Adipocyte (in vitro differentiated cells): ENCODE measurements at places on chromosomes 4 and X.

- DNase-seq: peak; percentile 75
Measured at GRCh38 chr4:108193886-108194672, 25.3 kb upstream of the LEF1 start.

- no peak for DNase-seq
Measured at GRCh38 chr4:163196926-163197480, 30.3 kb upstream of the NAF1 start.

DNA sequence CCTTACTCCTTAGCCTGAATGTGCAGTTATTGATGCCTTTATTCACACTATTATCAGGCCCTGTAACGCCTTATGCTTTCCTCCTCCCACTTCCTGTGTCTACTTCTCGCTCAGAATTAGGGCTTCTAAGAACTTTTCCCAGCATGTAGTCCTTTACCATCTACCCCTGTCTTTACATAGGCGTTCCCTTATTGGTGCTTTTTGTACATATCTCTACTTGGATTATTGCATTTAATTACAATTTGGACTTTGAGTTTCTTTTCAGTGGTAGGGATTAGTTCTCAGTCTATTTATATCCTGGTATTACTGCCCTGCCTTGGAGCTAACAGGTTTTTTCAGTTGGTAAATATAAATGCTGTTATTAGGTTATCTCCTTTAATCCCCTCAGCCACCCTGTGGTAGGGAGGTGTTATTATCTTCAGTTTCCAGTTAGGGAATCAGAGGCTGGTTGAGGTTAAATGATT, 84.0 kb downstream of the RBPJ start:
- DNase-seq: no peak

DNA sequence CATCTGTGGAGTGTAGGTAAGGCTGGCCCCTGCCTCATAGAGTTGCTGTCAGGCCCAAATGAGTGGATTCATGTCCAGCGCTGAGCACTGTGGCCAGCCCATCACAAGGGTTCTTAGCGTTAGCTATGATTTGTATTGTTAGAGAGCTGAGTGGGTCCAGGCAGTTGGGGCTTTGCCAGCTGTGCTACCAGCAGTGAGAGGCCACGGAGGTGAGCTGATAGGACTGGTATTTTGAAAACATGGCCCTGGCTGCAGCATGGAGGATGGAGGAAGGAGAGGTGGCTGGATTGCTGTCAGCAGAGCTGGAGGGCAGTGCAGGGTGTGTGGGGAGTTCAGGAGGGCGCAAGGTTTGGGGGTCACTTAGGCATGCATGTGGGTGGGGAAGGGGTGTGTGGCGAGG, 69.8 kb downstream of the PSAPL1 start:
- DNase-seq: no peak

GRCh38 chr4:53595834-53596233, 4.5 kb upstream of the LNX1 start:
- DNase-seq: no peak

- no peak for DNase-seq
Measured at GRCh38 chrX:23497919-23498318, 163.3 kb downstream of the PTCHD1 start.

DNA sequence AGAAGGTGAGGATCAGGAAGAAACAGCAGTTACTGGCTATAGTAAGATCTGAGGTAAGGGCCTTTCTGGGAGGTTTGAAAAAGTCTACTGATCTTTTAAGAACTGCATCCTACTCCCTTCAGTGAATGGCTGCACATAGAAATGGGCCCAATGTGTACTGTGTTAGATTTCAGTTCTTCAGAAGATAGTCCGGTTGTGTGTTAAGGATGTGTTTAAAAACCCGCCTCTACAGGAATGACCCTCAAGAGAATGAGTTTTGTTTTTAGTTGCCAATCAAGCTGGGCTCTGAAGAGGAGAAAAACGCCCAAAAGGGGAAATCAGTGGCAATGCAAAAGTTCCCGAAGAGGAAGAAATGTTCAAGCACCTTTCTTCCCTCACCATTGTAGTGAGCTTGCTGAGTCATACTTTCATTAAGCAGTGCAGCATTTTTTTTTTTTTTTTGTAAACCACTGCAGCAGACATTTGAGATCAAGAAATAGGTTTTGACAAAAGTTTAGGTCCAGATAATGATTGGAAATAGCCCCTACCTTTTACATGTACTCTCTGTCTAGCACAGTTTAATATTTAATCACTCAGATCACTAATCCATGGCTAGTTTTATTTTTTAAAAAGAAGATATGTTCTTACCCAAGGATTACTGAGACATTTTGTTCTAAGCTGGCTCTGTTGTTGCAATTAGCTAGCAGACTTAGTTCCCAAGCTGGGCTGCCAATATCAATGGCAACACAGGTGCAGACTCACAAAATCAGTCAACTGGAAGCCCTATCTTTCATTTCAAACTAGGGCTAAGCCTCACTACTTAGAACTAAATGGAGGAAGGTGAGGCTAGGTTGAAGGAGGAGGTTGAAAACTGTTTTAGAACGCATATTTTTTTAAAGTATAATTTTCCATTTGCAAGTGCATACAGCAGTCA, 7.0 kb upstream of the TRPC5OS start:
- peak; percentile 24 for DNase-seq

- peak; percentile 68 for DNase-seq
Measured at GRCh38 chr4:41057467-41057866, 156.9 kb downstream of the APBB2 start.

DNA sequence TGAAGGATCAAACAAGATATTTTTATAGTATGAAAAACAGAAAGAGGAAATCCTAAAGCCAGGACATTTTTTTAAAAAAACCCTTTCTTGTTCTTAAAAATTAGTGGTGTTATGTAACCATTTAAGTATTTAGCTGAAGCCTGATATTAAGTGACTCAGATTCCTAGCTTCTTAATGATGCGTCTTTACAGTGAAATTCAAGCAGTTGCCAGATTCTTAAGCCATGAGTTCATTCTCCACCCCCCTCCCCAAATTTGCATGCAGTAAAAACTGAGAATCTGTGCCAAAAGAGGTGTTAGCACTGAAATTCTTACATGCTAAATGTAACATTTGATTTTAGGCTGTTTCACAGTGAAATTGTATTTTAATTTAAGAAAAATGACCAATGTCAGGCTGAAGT, 180.8 kb downstream of the RAPGEF2 start:
- no peak for DNase-seq

GRCh38 chr4:123856689-123857545, 460.3 kb downstream of the SPRY1 start:
- peak; percentile 54 for DNase-seq

GRCh38 chrX:63686878-63687714, 97.9 kb downstream of the ARHGEF9 start:
- peak; percentile 62 for DNase-seq

- no peak for DNase-seq
Measured at GRCh38 chrX:81229229-81229628, 27.3 kb downstream of the SH3BGRL start.

DNA sequence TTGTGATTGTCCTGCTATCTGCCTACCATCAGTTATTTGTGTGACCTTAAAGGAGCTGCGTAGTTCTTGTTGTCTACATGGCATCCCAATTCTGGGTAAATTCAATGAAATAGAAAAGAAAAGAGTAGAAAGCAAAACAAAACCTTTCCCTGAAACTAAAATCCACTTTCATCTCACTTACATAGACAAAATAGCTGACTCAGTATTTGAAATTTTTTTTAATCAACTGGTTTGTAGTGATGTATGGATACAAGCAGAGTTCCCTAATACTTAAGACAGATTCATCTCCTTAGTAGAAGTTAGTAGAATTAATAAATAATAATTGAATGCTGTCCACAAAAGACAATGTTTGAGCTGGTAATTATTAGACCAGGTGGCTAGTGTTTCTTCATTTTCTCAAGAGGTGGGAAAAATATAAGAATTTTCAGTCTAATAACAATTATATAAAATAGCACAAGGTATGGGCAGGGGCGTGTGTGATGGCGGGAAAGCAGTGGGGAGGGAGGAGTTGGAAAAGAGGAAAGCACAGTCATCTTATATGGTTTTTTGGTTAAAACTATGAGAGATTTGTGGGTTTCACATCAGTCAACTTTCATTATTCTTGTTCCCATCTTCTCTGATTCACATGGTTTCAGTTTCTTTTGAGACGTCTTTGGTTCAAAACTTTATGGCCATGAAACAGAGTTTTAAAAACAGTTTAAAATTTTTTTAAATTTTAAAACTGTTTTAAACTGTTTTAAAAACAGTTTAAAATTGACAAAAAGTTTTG, 275.2 kb downstream of the SPRY1 start:
- no peak for DNase-seq
